ENCODE measurements at places on chromosomes 2 and 18.

DNA sequence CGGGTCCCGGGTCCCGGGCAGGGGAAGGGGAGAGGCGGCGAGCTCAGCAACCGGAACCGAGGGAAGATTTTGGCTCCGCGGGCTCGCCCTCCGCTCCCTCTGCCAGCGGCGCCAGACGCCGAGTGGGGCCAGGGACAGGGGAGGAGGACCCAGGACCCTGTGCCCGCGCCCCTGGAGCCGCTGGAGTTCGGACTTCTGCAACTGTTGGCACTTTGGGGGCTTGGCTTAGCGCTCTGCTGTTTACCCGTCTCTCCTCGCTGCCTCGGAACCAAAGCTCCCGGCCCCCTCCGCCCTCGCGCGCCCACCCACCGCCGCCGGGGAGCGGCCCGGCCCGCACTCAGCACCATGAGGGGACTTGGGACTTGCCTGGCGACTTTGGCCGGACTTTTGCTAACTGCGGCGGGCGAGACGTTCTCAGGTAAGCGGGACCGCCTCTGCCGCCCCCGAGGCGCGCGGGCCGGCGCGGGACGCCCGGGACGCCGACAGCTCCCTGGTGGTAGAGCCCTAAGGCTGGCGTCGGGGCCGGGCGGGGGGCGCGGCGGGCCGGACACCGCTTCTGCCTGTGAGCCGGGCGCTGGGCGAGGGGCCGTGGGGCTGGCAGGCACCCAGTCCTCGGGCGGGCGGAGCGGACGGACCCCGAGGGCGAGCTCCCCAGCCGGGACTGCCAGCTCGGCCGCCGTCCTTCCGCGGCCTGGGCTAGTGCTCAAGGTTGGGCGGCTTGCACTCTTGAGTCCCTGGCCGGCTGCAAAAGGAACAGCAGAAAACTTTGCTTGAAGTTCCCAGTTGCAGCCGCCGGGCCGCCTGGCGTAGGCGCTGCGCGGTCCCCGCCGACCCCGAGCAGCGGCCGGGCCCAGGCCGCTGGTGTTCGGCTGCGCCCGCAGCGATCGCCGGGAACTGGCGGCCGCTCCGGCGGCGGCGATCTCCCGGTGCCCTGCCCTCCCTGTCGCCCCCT, 634 bp downstream of the PTPRM start:
- DNase-seq = no peak

- no peak for DNase-seq
These were observed 192.8 kb downstream of the AGPS start for GRCh38 chr2:177585234-177585863.

DNA sequence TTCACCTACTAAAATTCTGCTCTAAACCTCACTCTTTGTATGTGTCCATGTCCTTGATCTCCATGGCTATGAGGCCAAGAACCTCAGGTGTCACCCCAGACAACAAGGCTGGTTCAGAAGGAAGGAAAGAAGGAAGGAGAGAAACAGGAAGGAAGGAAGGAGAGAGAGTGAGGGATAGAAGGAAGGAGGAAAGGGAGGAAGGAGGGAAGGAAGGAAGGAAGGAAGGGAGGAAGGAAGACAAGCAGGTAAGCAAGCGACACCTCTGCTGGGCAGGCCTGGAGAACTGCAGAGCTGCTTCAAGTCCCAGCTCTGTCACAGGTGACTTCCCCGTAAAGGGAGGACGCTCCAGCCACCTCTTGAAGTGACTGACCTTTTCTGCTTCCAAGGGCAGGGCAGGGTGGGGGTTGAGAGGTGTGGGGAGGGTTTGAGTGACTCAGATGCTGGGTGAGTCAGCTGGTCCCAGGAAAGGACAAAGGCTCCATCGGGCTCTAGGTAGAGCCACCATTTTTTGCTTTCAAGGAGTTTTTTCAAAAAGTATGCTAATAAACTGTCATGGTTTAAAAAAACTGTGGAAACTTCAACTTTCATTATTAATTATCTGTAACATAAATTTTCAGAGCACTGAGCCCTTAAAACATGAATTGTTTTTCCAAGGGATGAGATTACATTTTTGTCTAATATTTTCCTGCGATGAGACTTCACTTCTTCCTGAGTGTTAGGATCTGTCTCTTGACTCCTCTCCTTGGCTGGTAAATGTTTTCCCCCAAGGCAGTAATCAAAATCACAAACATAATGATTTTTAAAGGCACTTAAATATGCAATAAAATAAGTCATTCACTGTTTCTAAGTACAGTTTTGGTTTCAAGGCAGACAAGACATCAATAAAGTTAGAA, 90.1 kb upstream of the L3MBTL4 start:
- no peak for DNase-seq

DNA sequence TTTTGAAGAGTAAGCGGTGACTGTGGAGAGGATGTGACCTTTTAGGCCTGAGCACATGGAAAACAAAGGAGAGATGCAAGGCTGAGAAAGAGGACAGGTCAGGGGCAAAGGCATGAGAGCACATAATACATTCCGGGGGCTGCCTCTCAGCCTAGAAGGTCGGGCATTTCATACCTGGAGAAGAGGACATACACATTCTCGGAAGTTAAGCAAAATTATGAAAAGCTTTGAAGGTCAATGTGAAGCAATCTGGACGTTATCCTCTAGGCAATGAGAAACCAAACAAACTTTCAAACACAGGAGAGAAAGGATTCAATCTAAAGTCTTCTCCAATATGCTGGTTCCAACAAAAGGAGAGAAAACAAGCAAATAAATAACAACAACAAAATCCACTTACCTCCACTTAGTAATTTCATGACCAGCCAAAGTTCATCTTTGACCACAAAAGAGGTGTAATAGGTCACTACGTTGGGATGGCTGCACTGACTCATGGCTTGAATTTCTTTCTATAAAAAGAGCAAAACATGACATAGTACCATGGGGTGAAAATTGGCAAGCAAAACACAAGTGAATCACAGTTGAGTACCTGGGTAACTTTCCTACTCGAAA, 80.4 kb downstream of the STK39 start:
- DNase-seq = no peak

DNA sequence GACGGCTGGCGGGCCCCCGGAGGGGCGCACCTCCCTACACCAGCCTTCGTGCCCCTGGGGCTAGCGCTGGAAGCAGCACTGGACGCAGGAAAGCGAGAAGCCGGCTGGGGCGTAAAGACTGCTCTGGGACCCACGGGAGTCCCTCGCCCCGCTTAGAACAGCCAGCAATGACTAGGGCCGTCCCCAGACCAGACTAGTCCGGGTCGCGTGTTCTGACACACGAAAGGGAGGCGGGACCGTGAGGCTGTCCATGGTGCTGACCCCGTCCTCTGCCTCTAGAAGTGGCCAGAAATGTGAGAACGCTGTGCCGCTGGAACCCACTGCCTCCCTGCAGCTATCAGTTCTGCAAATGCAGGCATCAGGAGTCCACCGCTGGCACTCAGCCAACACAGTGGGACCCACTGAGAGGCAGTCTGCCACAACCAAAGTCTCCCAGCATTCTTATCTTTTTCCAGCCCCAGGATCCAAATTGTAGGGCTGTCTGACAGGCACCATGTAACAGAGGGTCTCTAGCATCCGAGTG, at the start of gene UCN:
Gene UCN, minus strand, starts transcription at position 87 of the 523 bp plus-strand sequence. CDS start 550 bp downstream, outside the sequence.
- DNase-seq = no peak

DNA sequence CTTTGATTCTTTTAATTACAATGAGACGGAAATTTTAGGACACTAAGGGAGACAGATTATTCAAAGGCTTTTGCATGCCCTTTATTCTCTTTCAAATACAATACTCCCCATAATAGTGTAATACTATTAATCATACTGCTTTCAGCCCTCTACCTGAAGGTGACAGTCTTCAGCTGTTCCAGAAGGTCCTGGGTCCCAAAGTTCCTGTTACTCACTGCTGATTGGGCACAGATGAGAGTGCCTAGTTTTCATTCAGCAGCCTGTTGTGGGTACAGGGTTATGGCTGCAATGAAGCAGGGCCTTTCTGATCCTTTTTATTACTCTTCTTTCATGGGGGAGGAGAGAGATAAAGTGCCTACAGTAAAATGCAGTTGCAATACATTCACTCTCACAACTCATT, 80.2 kb downstream of the NUP35 start:
- no peak for DNase-seq

- DNase-seq = peak; percentile 78
These were observed 17.5 kb downstream of the SERTAD2 start for GRCh38 chr2:64635976-64636911.

DNA sequence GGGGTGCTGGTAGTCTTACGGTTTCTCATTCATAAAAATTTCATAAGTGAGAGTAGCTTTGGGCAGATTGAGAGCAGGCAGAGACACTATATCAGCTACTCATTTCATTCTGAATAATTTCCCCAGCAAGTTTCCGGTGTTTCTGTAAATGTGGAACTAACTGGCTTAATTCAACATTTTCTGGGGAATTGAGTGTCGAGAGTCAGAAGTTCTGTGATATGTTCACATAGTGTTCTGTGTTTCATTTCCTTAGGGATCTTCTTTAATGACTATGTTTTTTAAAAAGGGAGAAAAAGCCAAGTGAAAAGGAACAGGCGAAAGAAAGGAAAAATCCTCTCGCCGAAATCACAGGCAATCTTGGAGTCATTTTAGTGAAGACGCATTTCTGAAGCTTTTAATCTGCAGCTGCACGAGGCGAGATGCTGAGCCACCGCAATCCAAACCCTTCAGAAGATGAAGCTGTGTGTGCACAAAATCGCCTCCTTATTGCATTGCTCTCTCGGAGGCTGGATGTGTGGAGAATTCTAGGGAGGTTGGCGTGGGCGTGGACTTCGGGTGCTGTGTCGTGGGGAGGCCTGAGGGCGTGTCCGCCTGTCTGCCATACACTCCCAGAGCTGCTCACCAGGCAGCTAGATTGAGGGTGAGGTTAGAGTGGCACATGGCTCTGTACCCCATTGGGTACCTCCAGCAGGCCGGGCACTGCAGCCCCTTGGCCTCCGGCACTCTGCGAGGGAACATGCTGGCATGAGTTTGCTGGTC, 38.4 kb upstream of the HDAC4 start:
- DNase-seq = no peak

- no peak for DNase-seq
These were observed 140.1 kb upstream of the SIX3 start for GRCh38 chr2:44801289-44801840.

DNA sequence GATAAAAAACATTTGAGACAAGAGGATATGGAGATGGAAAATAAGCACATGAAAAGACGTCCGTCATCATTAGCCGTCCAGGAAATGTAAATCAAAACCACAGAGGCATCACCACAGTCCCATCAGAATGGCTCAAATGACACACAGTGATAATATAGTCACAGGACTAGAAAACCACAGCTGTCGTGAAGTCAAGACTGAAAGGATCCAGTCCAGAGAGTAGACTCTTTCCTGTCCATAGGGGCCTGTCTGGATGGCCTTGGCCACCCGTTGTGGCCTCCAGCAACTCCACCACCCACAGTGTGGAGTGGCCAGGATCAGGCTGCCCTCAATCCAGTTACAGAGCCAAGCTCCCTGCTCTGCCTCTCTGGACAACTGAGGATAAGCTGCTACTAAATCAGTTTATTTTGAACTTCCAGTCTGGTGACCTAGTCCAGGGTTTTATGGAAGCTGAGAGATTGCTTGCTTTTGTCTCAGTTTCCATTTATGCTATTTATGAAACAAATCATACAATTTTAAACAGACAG, 60.4 kb downstream of the RHOB start:
- peak; percentile 66 for DNase-seq

GRCh38 chr2:54999182-54999581, 51.1 kb downstream of the RTN4 start:
- DNase-seq = no peak
